ENCODE measurements at places on chromosomes 12 and 14.

- H3K4me3 ChIP-seq: no peak overlapping the region
- no peaks in the 10 kb centered on the region for H3K36me3 ChIP-seq
- no peak for DNase-seq
Measured at GRCh38 chr14:32724867-32725471, 213.7 kb upstream of the NPAS3 start.

DNA sequence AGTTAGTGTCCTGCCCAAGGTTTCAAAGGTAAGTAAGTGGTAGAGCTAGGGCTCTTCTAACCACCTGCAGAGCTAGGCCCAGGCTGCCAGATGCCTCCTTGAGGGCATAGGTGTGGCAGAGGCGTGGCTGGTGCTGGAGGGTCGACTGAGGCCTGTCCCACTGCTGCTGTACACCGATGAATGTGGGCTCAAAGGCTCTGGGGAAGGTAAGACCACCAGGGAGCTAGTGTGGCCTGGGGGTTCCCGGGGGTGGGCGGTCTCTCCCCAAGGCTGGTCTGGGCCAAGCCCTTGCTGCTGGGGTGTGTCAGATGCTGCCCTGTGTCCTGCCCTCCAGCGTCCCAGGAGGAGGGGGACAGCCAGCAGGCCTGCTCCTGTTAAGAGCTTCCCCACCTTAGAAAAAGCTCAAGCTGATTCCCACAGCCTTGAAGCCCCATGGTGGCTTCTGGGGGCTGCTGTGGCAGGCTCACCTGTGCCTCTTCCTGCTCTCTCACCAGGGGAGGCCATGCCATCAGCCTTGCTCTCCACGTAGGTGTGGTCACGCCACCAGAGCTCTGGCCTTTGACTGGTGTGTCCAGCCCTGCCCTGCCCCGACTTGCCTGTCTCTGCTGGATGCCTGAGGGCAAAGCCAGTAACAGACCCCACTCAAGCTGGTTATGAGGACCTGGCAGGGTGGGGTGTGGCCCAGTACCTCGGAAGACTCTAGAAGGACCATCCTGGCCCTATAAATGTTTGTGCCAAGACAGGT is 36.8 kb downstream of the SH2B3 start:
- DNase-seq: no peak
- no peaks in the 10 kb centered on the region for H3K36me3 ChIP-seq
- no peaks in the 10 kb centered on the region for H3K27me3 ChIP-seq
- H3K4me1 ChIP-seq: no peaks in the 10 kb centered on the region

GRCh38 chr14:37870632-37871346 is 275.4 kb downstream of the TTC6 start:
- H3K4me1 ChIP-seq: peaks cover 15% of the 10 kb centered on the region
- no peak overlapping the region for H3K27ac ChIP-seq
- H3K4me3 ChIP-seq: no peak overlapping the region
- H3K36me3 ChIP-seq: no peaks in the 10 kb centered on the region
- H3K27me3 ChIP-seq: no peaks in the 10 kb centered on the region

DNA sequence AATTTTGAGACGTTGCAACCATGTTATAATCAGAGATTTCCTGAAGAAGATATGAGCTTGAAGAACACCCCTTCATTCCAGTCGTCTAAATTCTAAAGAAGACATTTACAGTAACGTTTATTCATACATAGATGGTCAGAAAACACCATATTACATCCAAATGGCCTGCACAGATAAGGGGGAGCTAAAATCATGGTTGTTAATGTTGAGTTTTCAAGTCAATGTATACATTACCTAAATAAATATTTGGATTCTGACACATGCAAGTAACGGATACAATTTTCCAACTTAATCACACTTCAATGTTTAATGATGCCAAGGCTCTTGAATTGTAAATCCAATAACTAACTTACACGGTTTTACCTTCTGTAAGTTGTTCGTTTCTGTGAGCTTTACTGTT is 318.4 kb downstream of the SLC6A15 start:
- no peaks in the 10 kb centered on the region for H3K4me1 ChIP-seq
- H3K4me3 ChIP-seq: no peak overlapping the region

GRCh38 chr12:62078020-62078419 is 182.2 kb upstream of the USP15 start:
- H3K36me3 ChIP-seq: no peaks in the 10 kb centered on the region
- DNase-seq: no peak
- no peaks in the 10 kb centered on the region for H3K27me3 ChIP-seq
- no peak overlapping the region for H3K27ac ChIP-seq
- peaks cover 9% of the 10 kb centered on the region for H3K4me1 ChIP-seq
- H3K4me3 ChIP-seq: no peak overlapping the region

DNA sequence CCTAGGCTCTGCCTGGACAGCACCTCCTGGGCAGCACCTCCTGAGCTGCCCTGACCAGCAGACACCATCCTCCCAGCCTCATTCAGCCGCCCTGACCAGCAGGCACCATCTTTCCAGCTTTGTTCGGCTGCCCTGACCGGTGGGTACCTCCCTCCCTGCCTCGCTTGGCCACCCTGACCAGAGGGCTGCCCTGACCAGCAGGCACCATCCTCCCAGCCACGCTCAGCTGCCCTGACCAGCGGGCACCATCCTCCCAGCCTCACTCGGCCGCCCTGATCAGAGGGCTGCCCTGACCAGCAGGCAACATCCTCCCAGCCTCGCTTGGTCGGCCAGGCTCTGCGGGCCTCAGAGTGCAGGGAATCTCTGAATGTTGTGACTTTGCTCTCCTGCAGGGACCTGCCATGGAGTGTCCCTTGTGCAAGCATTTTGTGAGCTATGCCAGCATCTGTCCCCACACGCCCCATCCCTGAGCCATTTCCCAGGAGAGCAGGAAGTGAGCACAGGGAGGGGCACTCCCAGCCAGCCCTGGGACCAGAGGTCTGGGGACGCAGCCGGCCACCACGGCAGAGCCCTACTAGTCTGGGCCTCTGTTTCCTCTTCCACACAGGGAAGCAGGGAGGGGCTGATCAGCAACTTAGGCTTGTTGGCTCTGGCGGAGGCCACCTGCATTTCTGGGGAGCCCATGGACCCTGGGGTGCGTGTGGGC is 265.5 kb downstream of the SEC23A start:
- no peak overlapping the region for H3K27ac ChIP-seq
- H3K27me3 ChIP-seq: no peaks in the 10 kb centered on the region
- peaks cover 2% of the 10 kb centered on the region for H3K4me1 ChIP-seq
- H3K36me3 ChIP-seq: no peaks in the 10 kb centered on the region
- no peak for DNase-seq
- no peak overlapping the region for H3K4me3 ChIP-seq

GRCh38 chr12:114287821-114288525 is 118.0 kb downstream of the TBX5 start:
- no peak for DNase-seq
- no peaks in the 10 kb centered on the region for H3K4me1 ChIP-seq
- H3K27ac ChIP-seq: no peak overlapping the region
- no peak overlapping the region for H3K4me3 ChIP-seq
- no peaks in the 10 kb centered on the region for H3K27me3 ChIP-seq

DNA sequence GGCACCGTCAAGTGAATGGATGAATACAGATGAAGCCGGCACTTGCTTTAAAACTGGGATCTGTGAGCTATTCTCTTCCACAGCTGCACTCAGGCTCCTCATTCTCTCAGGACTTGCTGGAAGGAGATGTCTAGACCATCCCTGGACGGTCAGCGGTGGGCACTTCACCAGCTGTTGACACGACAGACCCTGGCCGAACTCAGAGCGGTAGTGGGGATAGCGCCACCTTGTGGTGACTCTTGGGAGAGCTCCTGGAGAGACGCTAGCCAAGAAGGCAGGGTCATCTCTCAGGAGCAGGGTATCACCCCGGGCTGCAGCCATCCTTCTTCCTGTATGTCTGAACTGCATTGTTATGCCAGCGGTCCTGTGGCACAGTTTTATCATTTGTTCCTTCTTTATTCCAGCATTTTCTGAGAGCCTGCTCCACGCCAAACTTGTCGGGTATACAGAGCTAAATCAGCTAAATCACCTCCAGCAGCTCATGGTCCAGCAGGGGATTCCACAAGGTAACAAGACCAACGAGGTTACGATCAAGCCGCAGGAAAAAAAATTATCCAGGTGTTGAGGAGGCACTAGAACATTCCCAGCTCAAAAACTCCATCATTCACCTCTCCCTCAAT is 10.0 kb downstream of the WNT1 start:
- peak; percentile 87 for DNase-seq
- H3K36me3 ChIP-seq: no peaks in the 10 kb centered on the region
- H3K27ac ChIP-seq: no peak overlapping the region
- no peak overlapping the region for H3K4me3 ChIP-seq
- peaks cover 34% of the 10 kb centered on the region for H3K4me1 ChIP-seq

- H3K36me3 ChIP-seq: no peaks in the 10 kb centered on the region
- no peaks in the 10 kb centered on the region for H3K27me3 ChIP-seq
- H3K4me1 ChIP-seq: peaks cover 28% of the 10 kb centered on the region
Measured at GRCh38 chr14:69665631-69666030, 54.2 kb downstream of the SUSD6 start.

DNA sequence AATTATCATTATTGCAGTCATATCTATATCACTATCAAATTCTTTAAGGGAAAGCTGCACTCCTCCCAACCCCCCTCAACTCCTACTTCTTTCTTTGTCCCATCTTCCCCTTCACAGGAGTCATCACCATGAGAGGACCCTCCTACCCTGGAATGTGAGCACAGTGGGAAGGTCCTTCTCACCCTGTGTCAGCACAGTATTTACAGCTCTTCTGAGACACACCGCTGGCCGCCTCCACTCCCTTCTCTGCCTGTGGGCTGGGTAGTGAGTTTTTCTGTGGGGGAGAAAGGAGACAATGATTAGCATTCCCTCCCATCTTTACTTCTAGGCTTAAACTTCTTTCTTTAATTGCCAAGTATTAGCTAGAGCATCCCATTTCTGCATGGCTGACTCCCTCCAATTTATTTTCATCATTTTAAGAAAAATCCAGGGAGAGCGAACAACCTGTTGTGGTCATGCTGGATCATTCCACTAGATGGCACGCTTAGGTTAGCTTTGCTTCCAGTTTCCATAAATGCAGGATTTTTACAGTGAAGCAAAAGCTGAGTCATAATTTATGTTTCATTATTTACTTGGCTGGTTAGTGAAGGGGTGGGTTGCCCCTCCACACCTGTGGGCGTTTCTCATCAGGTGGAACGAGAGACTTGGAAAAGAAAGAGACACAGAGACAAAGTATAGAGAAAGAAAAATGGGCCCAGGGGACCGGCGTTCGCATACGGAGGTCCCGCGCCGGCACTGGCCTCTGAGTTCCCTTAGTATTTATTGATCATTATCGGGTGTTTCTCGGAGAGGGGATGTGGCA is 188.5 kb downstream of the ALX1 start:
- H3K36me3 ChIP-seq: no peaks in the 10 kb centered on the region
- no peak overlapping the region for H3K27ac ChIP-seq
- peak overlapping the region; percentile 30 for H3K4me3 ChIP-seq

GRCh38 chr12:115639648-115640012 is 637.9 kb downstream of the MED13L start:
- H3K36me3 ChIP-seq: no peaks in the 10 kb centered on the region
- peak; percentile 15 for DNase-seq
- no peak overlapping the region for H3K4me3 ChIP-seq
- no peak overlapping the region for H3K27ac ChIP-seq

DNA sequence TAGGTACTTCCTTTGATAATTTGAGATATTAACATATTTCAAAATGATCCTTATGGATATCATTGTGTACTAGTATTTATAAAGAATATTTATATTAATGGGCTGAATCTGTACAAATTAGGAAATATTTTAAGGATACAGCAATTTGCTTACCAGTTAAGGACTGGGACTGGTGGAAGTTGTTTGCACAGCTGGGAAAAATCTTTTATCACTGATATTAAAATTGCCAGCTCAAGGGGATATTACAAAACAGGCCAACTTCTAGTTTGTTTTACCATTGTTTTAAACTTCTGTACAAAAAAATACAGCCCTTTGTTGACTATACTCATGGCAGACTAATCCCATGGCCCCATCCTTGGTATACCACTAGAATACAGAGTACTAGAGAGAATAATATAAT is 133.2 kb upstream of the DDHD1 start:
- no peak for DNase-seq
- H3K27me3 ChIP-seq: no peaks in the 10 kb centered on the region
- H3K4me1 ChIP-seq: no peaks in the 10 kb centered on the region

DNA sequence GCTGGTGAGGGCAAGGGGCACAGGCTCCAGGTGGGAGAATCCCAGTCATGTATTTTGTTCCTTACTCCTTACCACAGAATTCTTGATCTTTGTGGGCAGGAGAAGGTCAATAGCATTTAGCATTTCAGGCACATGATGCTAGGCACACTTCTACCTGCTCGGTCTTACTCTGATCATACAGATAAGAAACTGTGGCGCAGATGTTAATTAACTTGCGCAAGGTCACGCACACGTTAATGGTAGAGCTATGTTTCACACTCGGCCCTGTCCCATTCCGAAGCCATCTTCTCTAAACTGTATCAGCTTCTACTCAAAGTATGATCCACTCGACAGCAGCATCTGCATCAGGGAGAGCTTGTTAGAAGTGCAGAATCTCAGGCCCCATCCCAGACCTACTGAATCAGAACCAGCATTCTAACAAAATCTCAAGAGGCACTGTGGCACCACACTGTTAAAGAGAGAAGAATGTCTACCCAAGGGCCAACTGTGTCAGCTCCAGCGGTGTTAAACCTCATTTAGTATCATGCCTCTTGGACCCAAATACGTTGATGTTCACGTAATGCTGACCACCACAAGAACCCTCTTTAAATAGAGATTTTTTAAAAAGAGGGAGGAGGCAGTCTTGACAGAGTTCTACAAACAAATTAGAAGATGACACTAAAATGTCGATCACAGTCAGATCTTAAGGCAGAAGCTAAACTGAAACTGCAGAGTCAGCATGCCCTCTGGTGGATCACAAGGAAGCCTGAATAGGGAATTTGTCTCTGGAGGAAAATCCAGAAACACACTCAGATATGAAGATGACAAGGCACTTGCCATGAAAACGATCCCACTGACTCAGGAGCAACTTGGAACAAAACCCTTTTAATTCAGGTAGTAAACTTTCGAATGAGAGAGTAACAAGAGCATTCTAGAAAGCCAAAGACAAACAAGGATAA is 7.3 kb downstream of the STXBP6 start:
- H3K36me3 ChIP-seq: no peaks in the 10 kb centered on the region
- H3K4me1 ChIP-seq: no peaks in the 10 kb centered on the region
- no peak overlapping the region for H3K4me3 ChIP-seq
- no peak overlapping the region for H3K27ac ChIP-seq
- peak; percentile 67 for DNase-seq
- peaks cover 13% of the 10 kb centered on the region for H3K27me3 ChIP-seq

DNA sequence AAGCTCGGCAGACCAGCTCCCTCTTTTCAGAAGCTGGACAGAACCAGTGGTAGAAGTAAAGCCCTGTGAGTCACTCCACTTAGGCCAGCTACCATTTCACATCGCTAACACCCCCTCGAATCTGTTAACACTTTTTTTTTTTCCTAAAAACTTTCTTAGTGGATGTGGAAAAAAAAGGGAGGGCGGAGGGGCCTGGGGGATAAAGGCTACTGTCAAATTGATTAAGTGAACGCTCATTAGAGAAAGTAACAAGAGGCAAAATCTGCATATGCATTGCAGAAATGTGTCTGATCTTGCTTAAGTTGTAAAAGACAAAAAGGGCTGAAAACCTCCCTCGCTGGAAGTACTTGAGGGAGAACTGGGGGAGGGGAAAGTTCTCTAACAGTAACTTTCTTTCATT is 86.6 kb upstream of the OTX2 start:
- peak overlapping the region; percentile 2 for H3K27ac ChIP-seq
- no peaks in the 10 kb centered on the region for H3K36me3 ChIP-seq
- peaks cover 86% of the 10 kb centered on the region for H3K4me1 ChIP-seq
- no peaks in the 10 kb centered on the region for H3K27me3 ChIP-seq

GRCh38 chr12:80099259-80099658 is at the start of gene OTOGL:
Gene OTOGL, plus strand, starts transcription at chr12:80099537. Its CDS starts 109,895 bp downstream, at chr12:80209432.
- no peak for DNase-seq
- no peaks in the 10 kb centered on the region for H3K4me1 ChIP-seq
- H3K36me3 ChIP-seq: no peaks in the 10 kb centered on the region
- H3K4me3 ChIP-seq: no peak within 1 kb of the TSS
- H3K27ac ChIP-seq: no peak within 1 kb of the TSS
- no peaks in the 10 kb centered on the region for H3K27me3 ChIP-seq

All from neural progenitor cell (in vitro differentiated cells).